Mucosa of descending colon (tissue), 3 donors: ENCODE measurements at places on chromosomes 16 and 17. TPM values are rescaled to one million over a fixed set of nuclear protein-coding genes. Genes with fewer than 3 reads are reported as not detected.

- no peak for DNase-seq
Observed at GRCh38 chr16:72092832-72093447, 480 bp downstream of the TXNL4B start.

DNA sequence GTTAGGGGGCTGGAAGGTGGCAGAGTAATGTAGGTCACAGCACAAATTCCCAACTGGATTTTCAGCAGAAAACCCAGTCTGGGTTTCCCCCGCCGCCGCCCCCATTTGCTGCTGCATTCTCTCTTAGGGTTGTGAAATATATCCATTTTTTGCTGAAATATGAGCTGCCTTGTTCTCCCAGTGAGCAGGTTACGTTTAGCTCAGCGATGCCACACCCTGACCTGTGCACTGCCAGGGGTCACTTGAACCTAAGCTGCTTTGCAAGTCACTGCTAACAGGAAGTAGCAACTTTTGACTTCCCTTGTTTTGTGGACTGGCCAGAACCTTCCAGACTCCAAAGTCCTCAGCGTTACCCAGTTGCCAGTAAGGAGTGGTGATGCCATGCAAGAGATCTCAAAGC is 274.1 kb downstream of the CPPED1 start:
- DNase-seq = no peak

DNA sequence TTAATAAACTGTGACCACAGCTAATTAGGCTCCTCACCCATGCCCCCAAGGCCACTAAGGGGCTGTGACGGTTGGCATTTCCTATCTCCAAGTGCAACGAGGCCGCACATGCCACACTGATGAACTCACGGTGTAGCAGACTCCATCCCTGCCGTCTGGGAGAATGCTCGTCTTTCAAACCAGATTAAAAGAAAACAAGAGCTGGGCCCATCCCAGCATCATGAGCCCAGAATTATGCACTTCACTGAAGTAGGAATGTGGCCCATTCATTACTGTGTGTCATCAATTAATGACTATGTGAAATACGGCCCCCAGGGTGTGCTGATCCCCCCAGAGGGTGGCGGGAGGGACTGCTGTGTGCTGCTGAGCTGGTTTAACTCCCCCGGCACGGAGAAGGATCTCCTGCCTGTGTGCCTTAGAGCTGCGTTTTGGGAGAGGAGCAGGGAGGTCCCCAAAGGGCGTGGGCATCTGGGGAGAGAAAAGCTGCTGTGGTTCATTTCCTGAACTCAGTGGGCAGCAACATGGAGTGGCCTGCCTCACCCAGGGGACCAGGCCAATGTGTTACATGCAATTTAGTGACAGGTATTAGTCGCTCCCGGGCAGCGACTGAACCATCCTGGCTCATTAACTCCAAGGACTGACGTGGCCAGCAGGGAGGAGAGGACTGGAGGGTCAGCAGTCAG is 194.5 kb downstream of the FOXL1 start:
- DNase-seq = no peak

DNA sequence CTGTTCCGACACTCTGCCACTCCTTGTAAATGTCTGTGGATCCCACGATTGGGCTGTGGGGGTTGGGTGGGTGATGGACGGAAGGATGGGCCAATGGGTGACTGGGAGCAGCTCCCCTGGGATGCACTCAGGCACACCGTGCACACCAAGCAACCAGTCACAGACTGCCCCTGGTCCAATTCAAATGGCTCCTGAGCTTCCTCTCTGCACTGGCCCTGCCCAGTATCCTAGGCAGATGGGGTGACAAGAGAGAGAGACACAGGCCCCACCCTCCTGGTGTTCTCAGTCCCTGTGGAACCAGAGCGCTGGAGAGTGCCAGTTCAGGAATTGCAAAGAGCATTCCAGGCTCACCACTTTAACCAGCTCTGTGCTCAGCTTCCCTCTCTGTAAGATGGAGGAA is 32.8 kb downstream of the BEAN1 start:
- DNase-seq = no peak

Gene SMIM5
- total RNA-seq = 41.6 TPM
